ENCODE measurements at places on chromosomes 1 and 21.

GRCh38 chr1:29033829-29034466, 89.8 kb downstream of the TMEM200B start:
- DNase-seq: no peak

- no peak for DNase-seq
Observed at GRCh38 chr1:210627755-210628154, 299.1 kb downstream of the HHAT start.

DNA sequence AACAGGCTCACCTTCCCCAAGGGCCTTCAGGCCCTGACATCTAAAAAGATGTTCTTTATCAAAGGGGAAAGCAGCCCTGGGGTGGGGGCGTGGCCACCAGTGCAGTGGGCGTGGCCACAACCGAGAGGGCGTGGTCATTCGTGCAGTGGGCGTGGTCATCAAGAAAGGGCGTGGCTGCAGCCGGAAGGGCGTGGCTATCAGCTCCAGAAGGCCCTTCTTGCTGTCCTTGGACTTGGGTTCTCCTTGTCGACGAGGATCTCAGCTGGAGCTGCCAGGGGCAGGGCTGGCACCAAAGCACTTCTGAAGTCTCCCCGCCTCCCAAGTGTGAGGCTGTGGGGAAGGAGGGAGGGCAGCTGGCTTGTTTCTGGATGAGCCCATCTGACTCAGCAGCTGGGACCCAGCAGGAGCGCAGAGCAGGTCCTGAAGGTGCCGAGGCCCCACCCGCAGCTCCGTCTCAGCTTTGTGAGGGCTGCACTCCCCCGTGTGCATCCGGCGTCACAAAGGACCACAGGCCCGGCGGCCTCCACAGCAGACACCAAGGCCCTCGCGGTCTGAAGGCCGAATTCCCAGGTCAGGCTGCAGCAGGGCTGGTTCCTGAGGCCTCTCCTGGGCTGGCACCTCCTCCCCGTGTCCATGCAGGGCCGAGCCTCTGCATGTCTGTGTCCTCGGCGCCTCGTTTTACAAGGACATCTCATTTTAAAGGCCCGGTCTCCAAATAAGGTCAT, 12.8 kb downstream of the PDE9A start:
- DNase-seq: no peak

GRCh38 chr1:52996653-52997052, 65.4 kb upstream of the PODN start:
- no peak for DNase-seq

DNA sequence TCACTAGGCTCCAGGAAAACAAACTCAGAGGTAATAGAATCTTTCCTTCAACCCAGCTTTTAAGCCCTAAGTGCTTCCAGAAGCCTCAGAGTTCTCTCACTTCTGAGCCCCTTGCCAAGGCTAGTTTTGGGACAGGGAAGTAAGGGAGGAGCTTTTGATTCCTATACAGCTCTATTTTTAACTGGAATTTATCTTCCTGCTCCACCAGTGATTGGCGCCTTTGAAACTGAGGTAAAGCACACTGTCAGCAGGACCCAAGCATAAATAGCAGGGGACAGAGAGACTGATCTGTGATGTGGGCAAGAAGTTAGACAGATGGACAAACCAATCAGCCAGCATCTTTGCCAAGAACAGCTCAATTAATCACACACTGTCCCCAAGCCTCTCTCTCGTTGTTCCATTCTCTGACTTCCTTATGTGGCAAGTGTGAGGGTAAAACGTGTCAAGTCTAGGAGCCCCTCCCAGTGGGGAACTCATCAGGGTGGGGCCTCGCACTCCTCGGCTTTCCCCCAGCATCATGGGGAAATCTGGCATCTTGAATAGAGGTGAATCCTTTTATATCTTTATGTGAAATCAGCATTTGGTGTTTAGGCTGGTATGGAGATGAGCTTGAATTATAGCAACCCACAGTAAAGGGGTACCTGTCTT, 40.2 kb upstream of the MPZL1 start:
- no peak for DNase-seq

GRCh38 chr1:215358356-215358755, 208.7 kb upstream of the KCTD3 start:
- no peak for DNase-seq

DNA sequence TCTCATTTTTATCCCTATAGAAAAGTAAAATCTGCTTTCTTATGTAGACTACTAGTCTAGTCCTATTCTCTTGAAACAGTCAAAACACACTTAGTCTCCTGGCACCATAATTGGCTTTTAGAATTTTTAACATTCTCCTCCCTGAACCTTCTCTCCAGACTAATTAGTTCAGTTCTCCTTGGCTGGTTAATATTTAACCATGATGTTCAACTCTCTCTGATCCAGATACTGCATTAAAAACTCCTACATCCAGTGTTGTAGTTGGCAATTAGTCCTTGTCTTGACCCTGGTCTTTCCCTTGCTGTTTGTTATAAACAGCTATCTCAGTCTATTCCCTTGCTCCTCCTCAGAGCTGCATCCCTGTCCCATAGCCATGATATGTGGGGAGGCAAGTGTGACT, 422.9 kb upstream of the BEND5 start:
- DNase-seq: no peak

GRCh38 chr1:201750934-201751333, 78.0 kb upstream of the IPO9 start:
- no peak for DNase-seq

DNA sequence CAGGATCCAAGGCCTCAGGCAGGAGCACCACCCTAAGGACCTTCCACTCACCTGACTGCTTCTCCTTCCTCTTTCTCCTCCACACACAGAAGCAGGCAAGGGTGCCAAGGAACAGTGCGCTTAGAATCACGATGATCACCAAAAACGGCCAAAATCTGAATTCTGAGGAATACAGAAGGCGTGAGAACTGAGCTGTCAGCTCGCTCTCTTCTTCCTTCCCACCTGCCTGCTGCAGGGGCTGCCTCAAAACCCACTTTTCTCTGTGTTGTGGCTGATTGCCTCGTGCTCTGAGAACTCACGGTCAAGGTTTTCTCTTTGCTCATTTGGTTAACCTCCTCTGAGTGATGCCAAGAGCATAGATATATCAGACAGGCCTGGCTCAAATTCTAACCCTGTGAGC, 23.8 kb downstream of the CD244 start:
- DNase-seq: no peak

DNA sequence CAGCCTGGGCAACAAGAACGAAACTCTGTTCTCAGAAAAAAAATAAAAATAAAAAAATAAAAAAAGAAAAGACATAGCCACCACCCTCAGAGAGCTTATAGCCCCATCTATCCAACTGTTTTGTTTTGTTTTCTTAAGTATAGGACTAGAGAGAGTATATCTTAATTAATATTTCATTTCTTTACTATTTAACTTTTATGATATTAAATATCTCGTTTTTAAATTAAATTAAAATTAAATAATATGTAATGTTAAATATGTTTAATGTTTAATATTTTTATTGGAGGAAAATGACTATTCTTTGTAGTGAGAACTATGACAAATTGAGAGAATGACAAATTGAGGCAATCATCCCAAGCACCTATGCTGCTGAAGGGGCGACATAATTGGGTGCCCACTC, 33.1 kb upstream of the YTHDF2 start:
- DNase-seq: no peak

- no peak for DNase-seq
Observed at GRCh38 chr21:33657124-33657820, 15.0 kb downstream of the ITSN1 start.

GRCh38 chr1:68339505-68339904, 107.2 kb upstream of the WLS start:
- no peak for DNase-seq

DNA sequence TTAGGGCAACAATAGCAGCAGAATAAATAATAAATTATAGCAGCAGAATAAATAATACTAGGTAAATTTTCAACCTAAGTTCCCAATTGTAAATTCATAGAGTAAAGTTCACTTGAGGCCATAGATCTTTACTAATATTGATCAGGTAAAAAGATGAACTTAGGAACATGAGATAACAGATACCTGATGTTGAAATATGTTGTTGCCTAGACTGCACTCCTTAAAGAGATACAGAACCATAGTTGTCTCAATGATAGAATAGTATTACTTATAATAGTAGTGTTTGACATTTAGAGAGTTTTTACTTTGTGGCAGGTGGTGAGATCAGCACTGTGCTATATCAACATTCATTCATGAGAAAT, 378 bp upstream of the F13B start:
- no peak for DNase-seq

DNA sequence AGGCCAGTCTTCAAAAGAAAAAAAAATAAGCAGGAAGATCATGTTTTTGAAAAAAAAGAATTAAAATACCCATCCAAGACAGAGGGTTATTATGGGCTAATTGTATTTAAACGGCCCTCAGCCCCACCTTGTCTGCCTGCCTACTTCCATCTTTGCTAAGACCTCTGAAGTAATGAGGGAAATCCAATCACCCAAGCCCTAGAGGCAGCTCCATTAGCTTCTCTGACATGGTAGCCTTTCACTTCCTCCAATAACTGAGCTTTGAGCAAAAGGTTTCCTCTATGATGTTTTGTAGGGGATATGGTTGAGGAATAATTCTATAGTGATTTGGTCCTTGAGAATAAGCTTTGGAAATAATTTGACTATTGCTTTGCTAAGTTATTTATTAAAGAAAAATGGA, 178.2 kb upstream of the SGIP1 start:
- DNase-seq: no peak

- peak; percentile 66 for DNase-seq
Observed at GRCh38 chr1:202189001-202189790, 4.4 kb upstream of the LGR6 start.

DNA sequence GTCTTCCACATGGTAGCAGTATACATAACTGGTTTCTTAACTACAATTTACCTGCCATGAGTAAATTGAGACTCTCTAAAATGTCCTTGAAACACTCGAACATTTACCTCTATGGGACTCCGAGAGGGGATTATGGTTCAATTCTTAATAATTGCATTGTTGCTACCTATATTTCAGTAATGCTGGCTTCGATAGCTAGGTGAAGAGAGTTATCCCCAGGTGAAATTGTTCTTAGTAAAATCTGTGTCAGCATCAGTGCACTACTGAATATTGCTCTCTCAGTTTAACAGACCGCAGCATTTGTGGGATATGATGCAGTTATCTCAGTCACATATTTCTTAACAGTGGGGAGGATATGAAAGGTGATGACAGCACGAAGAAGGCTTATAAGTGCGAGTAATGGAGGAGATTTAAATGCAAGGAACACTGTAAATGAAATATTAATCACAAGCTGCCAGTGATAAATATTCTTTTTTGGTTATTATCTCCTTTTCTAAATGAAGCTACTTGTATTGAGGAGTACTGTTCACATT, 801.9 kb downstream of the BRINP3 start:
- DNase-seq: no peak

GRCh38 chr1:20771780-20772179, 15.3 kb downstream of the HP1BP3 start:
- DNase-seq: no peak

GRCh38 chr21:38857152-38857825, 51.6 kb downstream of the ETS2 start:
- no peak for DNase-seq

DNA sequence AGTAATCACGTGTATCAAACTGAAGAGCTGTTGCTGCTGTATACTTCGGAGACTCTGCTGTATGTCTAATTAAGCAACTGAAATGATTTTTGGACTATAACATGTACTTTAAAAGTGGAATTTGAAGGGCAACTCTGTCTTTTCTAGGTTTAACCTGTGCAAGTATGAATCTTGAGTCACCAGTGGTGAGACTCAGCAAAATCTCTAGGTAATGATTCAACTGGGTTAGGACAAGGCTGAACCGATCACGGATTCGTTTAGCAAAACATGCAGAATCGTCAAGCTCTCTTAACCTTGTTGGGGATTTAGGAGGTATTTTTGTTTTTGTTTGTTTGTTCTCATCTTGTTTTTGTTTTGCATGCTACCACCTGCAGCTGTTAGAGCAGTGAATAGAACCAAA, 149.6 kb downstream of the CYYR1 start:
- no peak for DNase-seq

GRCh38 chr1:116772648-116773045, 18.4 kb downstream of the CD2 start:
- no peak for DNase-seq

DNA sequence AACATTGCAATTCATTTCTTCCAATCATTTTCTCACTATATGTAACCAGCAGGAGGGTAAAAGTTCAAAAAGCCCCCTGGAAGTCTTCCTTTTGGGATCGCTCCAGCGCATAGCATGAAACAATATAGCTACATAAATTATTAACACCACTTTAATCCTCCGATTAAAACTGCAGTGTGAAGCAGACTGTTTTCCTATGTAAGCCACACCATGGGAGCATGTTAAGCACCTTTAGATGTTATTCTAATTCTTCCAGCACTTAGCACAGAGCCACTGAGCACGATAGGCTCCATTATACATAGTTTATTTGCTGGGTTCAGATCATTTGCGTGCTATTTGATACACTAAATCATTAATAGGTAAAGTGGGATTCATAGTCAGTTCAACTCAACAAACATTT, 18.4 kb upstream of the GADD45A start:
- no peak for DNase-seq

DNA sequence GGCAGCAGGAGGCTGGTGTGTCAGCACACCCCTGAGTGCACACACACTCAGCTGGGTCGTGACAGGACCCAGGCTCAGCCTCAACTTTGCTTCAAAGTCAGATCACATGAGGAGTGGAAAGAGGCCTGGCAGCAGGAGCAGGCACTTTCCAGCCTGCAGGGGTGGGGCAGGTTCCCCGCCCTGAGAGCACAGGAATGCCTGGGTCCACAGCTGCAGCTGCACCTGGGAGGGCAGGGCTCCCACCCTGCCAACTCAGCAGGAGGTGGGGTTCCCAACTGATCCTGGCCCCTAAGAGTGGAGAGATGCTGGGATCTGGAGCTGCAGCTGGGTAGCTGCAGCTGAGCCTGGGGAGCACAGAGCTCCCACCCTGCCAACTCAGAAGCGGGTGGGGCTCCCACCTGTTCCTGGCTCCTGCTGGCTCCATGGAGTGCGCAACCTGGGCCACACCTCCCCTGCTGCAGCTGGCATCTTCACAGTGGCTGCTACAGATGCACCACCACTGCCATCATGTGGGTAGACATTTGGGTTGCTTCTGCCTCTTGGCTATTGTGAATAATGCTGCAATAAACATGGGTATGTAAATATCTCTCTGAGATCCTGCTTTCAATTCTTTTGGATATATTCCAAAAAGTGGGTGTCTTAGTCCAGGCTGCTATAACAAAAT, 415.4 kb downstream of the TTLL7 start:
- peak; percentile 6 for DNase-seq

GRCh38 chr1:239784896-239785295, 306.8 kb upstream of the FMN2 start:
- DNase-seq: no peak

DNA sequence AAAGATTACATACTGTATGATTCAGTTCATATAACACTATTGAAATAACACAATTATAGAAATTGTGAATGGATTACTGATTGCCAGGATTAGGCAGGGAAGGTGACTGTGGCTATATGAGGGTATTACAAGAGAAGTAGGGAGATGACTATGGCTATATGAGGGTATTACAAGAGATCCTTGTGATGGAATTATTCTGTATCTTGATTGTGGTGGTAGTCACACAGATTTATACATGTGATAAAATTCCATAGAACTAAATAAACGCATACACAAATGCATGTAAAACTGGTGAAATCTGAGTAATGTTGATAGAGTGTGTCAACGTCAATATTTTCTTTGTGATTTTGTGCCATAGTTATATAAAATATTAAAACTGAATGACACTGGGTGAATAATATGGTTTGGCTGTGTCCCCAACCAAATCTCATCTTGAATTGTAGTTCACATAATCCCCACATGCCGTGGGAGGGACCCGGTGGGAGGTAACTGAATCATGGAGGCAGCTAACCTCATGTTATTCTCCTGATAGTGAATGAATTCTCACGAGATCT, 615.6 kb upstream of the PKN2 start:
- no peak for DNase-seq
